Activated CD4-positive, alpha-beta memory T cell treated with anti-CD3 and anti-CD28 coated beads, Interleukin-2, amount 10 ng/mL, durations not matched to agents 7 days and 5 days (primary cell): ENCODE measurements at places on chromosomes 7 and 10.

DNA sequence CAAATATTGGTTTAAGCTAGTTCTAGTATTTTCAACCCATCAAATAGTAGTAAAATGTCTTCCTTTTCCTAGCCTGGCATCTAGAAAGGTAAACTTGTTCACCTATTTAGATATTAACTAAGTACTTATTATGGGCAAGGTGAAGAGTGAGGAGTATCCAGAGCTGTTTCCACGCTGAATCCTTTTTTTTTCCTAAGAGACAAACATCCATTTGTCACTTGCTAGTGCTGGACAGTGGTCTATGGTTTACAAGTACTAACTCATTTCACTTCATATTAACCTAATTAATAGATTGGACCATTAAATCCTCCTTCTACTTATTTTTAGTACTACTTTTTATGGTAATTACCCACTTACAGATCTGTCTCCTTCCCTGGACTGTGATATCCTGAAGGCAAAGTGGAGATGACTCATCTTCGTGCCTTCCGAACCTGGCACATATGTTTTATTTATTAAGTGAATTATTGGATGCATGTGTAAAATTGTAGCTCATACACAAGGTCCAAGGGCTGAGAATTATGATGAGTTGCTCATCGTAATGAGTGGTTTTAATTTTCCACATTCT, 159.6 kb upstream of the IGFBP3 start:
- no peak for DNase-seq
- H3K4me3 ChIP-seq: no peak overlapping the region
- H3K27me3 ChIP-seq: no peaks in the 10 kb centered on the region
- no peaks in the 10 kb centered on the region for H3K36me3 ChIP-seq
- no peak overlapping the region for H3K27ac ChIP-seq

- DNase-seq: no peak
- no peaks in the 10 kb centered on the region for H3K36me3 ChIP-seq
- no peak overlapping the region for H3K4me3 ChIP-seq
These were observed 872.4 kb downstream of the LRMDA start for GRCh38 chr10:76303682-76304316.

- H3K4me1 ChIP-seq: peaks cover 31% of the 10 kb centered on the region
- H3K36me3 ChIP-seq: no peaks in the 10 kb centered on the region
- no peak overlapping the region for H3K4me3 ChIP-seq
- H3K27ac ChIP-seq: no peak overlapping the region
These were observed 134.1 kb downstream of the SPAG6 start for GRCh38 chr10:22479419-22479818.

GRCh38 chr10:30466445-30466844, 32.5 kb downstream of the MAP3K8 start:
- peaks cover 15% of the 10 kb centered on the region for H3K36me3 ChIP-seq
- peaks cover 19% of the 10 kb centered on the region for H3K4me1 ChIP-seq
- no peak overlapping the region for H3K4me3 ChIP-seq
- peaks cover 2% of the 10 kb centered on the region for H3K27me3 ChIP-seq

DNA sequence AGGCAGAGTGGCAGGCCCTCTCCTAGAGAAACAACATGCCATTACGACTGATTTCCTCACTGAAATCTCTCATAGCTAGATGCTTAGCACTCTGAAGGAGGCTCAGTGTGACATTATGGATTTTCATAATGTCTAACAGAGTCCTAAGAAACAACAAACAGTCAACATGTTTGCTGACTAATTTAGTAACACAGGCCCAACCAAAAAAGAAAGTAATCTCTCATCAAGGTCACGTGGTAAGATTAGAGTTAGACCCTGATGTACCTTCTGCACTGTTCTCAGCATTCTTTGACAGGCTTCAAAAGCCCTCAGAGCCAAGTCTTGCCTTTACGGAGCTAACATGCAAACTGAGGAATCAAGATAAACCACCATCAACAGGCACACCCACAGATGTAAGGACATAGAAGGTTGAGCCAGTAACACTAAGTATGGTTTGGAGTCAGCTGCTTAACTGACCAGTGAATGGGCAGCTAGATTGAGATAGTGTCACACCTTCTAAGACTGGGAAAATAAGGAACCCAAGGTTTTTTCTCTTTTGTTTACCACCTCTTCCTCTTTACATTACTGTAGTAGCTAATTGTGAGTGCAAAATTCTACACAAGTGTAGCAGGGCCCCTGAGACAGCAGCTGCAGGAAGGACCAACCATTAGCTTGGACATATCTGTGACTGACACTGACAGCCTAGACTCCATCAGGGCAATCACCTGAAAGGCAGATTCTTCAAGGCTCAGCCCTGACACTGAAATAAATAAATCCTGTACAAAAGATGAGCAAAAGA, 15.3 kb upstream of the KCNIP2 start:
- peaks cover 30% of the 10 kb centered on the region for H3K36me3 ChIP-seq
- H3K27me3 ChIP-seq: no peaks in the 10 kb centered on the region
- H3K4me1 ChIP-seq: peaks cover 26% of the 10 kb centered on the region
- no peak overlapping the region for H3K4me3 ChIP-seq
- H3K27ac ChIP-seq: peak overlapping the region; percentile 48

DNA sequence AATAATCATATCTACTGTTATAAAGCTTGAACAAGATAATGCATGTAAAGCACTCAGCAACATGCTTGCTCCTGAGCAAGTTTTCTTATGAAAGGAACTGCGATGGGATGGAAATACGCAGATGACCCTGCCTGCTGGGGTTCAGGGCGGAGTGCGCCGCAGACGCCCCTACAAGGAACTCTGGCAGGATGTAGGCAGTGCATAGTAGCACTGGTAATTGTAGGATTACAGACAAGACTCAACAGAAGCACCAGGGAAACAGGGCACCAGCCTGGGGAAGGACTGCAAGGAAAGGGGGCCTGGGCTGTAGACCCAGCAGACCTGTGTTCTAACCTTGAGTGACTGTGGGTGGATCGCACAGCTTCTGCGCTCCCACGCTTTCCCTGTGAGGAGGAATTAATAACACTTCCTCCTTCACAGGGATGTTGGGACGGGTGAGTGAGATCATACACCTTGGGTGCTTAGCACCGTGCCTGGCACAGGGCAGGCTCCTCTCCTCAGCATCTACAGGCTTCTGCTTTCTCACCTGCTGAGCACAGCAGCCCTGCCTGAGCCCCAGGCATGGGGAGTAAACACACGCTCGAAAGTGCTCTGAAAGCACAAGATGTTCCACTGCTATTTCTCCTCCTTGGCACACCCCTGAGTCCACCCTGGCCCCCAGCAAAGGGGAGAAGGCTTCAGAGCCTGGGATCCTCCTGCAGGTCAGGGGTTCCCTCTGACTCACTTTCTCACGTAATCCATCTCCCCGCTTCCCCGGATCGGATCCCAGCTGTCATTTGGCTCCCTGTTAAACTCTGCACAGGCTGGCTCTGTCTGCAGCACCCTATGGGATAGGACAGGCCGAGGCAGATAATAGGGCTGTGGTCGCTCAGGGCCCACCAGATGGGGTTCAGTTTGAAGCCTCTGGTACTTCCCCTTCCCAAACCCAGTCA, 19.2 kb downstream of the ITPRIP start:
- no peak overlapping the region for H3K4me3 ChIP-seq
- no peaks in the 10 kb centered on the region for H3K27me3 ChIP-seq
- no peak for DNase-seq
- H3K27ac ChIP-seq: no peak overlapping the region
- H3K4me1 ChIP-seq: peaks cover 54% of the 10 kb centered on the region

GRCh38 chr7:157689269-157690057, 352.7 kb downstream of the DNAJB6 start:
- peaks cover 4% of the 10 kb centered on the region for H3K4me1 ChIP-seq
- DNase-seq: no peak
- H3K4me3 ChIP-seq: no peak overlapping the region
- H3K27me3 ChIP-seq: peaks cover 54% of the 10 kb centered on the region
- peaks cover 5% of the 10 kb centered on the region for H3K36me3 ChIP-seq

DNA sequence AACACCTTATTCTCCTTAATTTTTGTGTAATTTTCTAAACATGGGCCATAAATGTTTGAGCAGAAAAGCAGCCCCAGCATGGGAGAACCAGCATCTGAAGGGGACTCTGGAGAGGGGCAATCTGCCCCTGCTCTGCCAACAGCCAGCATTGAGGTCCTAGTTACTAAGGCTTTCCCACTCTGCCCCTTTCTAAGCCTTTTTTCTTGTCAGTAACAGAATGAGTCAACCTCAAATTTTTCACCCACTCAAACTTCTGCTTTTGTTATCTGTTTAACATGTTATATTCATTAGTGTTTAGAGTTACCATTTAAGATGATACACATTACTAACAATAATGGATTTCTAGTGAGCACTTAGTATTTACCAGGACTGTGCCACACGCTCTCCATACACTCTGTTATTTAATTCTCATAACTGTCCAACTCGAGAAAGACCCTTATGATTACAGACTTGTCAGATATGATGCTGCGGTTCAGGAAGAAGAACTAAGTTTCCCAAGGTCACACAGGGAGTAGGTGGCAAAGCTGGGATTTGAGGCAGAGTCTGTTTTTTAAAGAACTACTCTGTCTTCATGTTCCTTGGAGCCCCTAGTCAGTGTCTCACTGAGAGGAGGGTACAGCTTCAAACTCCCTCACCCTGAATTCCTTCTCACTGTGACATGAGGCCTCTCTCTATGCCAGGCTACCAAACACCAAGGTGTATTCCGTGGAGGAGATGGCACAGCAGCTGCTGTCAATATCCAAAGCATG, 19.9 kb upstream of the GPAM start:
- peaks cover 14% of the 10 kb centered on the region for H3K27me3 ChIP-seq
- H3K36me3 ChIP-seq: no peaks in the 10 kb centered on the region
- H3K4me3 ChIP-seq: no peak overlapping the region
- no peak for DNase-seq
- H3K4me1 ChIP-seq: no peaks in the 10 kb centered on the region
- no peak overlapping the region for H3K27ac ChIP-seq

DNA sequence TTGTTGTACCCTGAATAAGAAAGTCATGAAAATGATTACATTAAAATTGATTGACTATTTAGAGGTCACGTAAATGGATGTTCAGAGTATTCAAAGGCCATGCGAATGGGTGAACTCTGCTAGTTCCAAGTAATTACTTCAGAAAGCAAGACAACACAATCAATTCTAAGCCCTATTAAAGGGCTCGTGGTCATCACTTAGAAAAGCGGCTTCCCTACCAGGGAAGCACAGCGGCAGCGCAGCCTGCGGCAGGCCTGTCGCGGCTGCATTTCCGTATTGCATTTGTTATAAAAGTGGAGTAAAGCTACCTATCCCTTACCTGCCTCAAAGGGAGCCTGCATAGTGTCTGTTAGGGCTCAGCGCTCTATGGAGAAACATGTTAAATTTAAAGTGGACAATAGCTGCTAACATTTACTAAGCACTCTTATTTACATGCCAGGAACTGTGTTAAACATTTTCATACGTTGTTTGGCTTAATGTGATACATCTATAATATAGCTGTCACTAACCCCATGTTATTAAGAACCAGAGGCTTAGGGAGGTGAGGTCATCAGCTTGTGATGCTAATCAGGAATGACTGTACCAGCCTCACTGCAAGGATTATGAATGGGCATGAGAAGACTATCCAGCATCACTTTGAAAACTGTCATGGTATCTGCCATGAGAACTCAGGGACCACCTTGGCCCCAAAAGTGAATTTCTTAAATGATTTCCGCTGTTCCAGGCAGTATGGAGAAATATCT, 187.5 kb downstream of the CELF2 start:
- H3K27ac ChIP-seq: peak overlapping the region; percentile 41
- H3K27me3 ChIP-seq: no peaks in the 10 kb centered on the region
- no peak for DNase-seq
- peaks cover 94% of the 10 kb centered on the region for H3K4me1 ChIP-seq

DNA sequence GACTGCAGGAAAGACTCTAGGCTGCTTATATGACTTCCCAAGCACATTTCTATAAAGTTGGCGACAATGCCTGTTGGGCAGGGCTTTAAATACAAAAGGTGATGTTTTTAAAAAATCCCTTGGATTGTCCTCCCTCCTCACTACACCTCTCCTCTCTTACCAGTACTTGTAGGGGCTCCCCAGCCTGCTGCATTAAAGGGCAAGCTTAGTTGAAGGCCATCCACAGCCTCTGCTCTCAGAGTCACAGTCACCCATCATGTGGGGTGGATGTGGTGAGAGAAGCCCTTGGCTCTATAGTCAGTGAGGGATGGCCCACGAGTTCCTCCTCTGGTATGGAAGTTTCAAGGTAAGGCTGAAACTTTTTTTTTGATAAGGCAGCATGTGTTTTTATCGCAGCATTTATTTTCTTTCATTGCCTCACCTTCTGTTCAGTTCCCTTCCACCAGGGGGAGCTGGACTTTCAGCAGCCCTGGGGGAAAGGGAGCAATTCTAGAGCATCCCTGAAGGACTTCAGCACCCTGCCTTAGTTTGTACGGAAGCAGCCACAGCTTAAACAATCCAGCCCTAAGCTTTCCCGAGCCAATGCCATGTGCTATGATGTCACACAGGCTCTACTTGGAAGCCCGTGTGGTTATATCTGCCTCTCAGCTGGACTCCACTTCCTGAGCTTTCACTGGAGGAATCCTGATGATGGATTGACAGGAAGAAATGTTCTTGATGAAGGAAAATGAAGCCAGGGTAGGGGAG, 131.9 kb downstream of the CALCR start:
- H3K27ac ChIP-seq: no peak overlapping the region
- no peak overlapping the region for H3K4me3 ChIP-seq
- no peaks in the 10 kb centered on the region for H3K4me1 ChIP-seq

DNA sequence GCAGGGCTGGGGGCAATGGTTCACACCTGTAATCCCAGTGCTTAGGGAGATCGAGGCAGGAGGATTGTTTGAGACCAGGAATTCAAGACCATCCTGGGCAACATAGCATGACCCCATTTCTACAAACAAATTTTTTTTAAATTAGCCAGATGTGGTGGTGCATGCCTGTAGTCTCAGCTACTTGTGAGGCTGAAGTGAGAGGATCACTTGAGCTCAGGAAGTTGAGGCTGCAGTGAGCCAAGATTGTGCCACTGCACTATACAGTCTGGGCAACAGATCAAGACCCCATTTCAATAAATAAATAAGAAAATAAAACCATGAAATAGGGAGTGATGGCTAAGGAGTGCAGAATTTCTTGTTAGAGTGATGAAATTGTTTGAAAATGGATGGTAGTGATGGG, 8.9 kb downstream of the GRID2IP start:
- no peaks in the 10 kb centered on the region for H3K36me3 ChIP-seq
- no peaks in the 10 kb centered on the region for H3K4me1 ChIP-seq
- no peak overlapping the region for H3K27ac ChIP-seq

DNA sequence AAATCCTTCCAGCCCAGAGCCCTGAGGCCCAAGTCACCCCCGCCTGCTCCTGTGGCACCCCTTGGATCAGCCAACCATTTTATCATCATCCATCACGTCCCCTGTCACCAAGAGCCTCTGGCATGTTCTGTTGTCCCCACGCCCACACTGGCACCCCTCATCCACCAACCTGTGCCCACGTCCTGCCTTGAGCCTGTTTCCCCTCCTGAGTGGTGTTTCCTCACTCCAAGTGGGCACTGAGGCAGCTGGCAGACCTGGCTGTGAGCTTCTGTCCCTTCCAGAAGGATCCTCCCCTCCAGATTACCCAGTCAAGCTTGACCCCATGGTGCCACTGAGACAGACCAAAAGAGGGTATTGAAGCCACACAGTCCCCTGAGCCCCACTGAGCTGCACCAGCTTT, 71.4 kb upstream of the ANTXRL start:
- H3K27ac ChIP-seq: no peak overlapping the region
- peaks cover 21% of the 10 kb centered on the region for H3K4me1 ChIP-seq
- peaks cover 9% of the 10 kb centered on the region for H3K36me3 ChIP-seq
- H3K27me3 ChIP-seq: no peaks in the 10 kb centered on the region
